ENCODE measurements at places on chromosomes 5 and 9.

- no peak for DNase-seq
Observed at GRCh38 chr5:143742951-143743350, 69.0 kb upstream of the HMHB1 start.

GRCh38 chr9:124214116-124214515 is 43.6 kb upstream of the NEK6 start:
- no peak for DNase-seq

- DNase-seq: peak; percentile 77
Observed at GRCh38 chr5:74648835-74649293, 8.3 kb upstream of the ENC1 start.

GRCh38 chr5:104184264-104184663 is 621.7 kb upstream of the NUDT12 start:
- DNase-seq: no peak

GRCh38 chr9:92954886-92955285 is 7.6 kb downstream of the FGD3 start:
- no peak for DNase-seq

DNA sequence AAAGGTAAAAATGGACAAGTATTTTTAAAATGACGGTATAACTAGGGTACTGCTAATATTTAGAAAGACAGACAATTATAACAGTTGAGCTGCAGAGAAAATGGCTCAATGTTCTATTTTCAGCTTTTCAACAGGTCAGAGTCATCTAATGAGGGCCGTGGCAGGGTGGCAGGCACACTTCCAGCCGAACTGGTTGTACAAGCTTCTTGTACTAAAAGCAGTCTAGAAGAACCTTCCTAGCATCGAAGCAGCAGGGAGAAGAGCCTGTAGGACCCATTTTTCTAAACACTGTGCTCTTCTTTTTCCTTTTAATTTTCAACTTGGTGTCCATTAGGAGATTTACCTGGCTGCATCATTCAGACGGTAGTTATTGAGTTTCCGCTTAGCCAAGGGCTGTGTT is 85.6 kb downstream of the SLC28A3 start:
- peak; percentile 57 for DNase-seq

DNA sequence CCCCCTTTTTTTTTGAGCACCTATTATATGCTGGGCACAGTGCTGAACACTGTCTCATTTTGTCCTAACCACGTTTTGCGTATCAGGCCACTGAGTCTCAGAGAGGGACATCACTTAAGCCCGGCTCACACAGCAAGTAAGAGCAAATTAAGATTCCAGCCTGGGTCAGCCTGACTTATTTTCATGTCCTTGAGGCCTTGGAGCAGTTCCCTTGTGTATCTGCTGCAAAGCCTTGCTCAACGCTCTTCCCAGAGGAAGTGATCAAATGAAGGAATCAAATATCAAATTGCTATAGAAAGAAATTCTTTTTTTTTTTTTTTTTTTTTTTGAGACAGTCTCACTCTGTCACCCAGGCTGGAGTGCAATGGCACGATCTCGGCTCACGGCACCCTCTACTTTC is 30.7 kb downstream of the ERGIC1 start:
- DNase-seq: no peak

DNA sequence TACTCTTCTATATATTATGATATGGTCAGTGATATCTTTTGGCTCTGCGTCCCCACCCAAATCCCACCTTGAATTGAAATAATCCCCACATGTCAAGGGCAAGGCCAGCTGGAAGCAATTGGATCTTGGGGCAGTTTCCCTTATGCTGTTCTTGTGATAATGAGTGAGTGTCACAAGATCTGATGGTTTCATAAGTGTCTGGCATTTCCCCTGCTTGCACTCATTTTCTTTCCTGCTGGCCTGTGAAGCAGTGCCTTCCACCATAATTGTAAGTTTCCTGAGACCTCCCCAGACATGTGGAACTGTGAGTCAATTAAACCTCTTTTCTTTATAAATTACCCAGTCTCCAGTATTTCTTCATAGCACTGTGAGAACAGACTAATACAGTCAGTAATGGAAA is 45.0 kb upstream of the TNC start:
- DNase-seq: no peak

- no peak for DNase-seq
Observed at GRCh38 chr5:113663879-113664541, 150.5 kb downstream of the YTHDC2 start.

- no peak for DNase-seq
Observed at GRCh38 chr9:129287619-129288305, 109.7 kb upstream of the IER5L start.

GRCh38 chr5:142475102-142475513 is 150.3 kb upstream of the SPRY4 start:
- DNase-seq: peak; percentile 25

DNA sequence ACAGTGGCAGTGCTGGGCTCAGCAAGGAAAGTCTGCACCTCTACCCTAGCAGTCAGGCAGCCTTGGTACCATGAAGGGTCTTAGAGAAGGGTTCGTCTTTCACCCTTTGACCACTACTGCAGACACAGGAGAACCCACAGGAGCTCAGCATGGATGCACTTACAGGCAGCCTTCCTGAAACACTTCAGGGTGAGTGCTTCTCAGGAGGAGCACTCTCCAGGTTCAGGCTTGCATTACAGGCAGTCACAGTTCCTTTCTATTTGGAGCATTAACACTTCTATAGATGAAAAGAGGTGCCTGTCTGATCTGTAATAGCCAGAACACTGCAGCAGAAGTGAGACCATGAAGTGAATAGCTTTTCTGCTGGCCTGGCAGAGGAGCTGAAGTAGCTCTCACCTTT is 8.7 kb upstream of the CYLC2 start:
- no peak for DNase-seq

DNA sequence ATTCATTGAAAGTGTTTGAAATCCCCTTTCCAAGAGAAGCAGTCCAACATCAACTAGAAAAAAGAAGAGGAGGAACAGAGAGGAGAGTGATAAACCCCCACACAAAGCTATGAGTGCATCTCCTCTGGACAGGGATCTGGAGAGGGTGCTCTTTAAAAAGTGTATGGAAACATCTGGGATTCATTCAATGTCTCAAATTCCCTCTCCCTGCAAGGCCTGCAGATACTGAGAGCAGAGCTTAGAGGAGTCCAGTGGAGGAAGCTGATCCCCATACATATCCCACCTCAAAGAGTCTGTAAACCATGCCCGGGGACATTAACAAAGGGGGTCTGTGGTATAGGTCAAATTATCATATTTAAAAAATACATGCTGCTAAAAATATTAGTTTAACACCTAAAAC is 2.2 kb downstream of the SPOCK1 start:
- DNase-seq: no peak

DNA sequence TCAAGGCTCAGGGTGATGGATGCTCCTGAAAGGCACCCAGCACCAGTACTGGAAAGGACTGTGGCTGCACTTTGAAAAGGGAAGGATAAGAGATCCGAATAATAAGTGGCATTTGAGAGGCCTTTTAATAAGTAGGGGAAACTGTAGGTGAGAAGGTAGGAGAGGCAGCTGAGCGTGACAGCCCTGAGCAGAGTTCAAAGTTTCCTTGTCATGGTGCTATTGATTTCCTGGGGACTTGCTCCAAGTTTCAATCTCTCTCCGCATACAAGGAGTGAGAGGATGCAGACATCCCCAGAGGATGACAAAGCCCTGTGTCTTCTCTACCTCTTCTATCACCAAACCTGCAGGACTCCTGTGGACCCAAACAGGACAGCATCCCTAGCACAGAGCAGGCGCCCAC is 354.5 kb downstream of the SPOCK1 start:
- no peak for DNase-seq

Data from RWPE1 (cell line).